Stomach (tissue), 19 donors: ENCODE measurements at places on chromosomes 1 and 21.
A peak's percentile ranks its signal among the peaks of the same experiment; 100 is the strongest.

DNA sequence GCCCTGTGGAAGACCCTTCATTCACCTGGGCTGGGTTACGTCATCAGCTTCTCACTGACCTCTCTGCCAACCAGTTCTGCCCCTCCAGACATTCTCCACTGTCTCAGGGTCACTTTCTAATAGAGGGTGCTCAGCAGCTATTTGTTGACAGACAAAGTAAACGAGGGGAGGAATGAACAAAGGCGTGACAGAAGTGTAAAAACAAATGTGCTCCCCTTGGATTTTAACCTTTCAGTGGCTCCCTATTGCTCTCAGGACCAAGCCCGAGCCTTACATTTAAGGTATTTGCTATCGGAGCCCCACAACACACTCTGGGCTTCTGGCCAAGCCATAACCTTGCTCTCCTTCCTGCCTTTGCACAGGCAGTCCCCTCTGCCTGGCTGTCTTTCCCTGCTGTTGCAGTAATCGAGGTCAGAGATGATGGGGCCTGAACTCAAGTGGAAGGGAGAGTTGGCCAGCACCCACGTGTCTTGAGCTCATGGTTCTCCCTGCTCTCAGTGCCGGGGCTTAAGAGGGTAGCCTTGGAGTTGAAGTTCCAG is 9.3 kb upstream of the MARCKSL1 start:
- DNase-seq = peak; percentile 83
- peaks cover 49% of the 10 kb centered on the region for H3K4me1 ChIP-seq
- no peaks in the 10 kb centered on the region for H3K36me3 ChIP-seq
- H3K27ac ChIP-seq = no peak overlapping the region
- H3K27me3 ChIP-seq = no peaks in the 10 kb centered on the region
- H3K4me3 ChIP-seq = no peak overlapping the region

GRCh38 chr1:170126696-170127095 is 19.1 kb upstream of the NTMT2 start:
- no peaks in the 10 kb centered on the region for H3K4me1 ChIP-seq
- DNase-seq = no peak
- no peak overlapping the region for H3K27ac ChIP-seq
- H3K36me3 ChIP-seq = no peaks in the 10 kb centered on the region
- H3K27me3 ChIP-seq = no peaks in the 10 kb centered on the region

DNA sequence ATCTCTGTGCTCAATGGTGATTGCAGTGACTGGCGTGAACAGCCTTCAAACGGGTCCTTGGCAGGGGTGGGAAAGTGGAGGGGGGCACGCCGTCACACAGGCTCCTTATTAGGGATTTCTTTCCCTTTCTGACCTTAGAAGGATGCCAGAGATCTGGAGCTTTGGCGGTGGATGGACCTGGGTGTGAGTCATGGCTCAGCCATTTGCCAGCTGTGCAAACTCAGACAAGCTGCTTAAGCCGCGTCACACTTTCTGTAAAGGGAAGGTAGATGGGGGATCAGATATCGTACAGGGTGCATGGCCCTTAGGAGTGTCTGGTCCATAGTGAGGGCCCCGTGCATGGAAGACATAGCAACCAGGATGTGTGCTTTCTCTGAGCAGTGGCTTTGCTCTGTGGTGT is 48.3 kb upstream of the C1orf174 start:
- DNase-seq = no peak
- H3K36me3 ChIP-seq = no peaks in the 10 kb centered on the region
- no peaks in the 10 kb centered on the region for H3K4me1 ChIP-seq
- no peak overlapping the region for H3K4me3 ChIP-seq
- no peak overlapping the region for H3K27ac ChIP-seq
- peaks cover 16% of the 10 kb centered on the region for H3K27me3 ChIP-seq

GRCh38 chr1:230281556-230281955 is 144.6 kb downstream of the PGBD5 start:
- no peak overlapping the region for H3K27ac ChIP-seq
- H3K4me3 ChIP-seq = no peak overlapping the region
- H3K36me3 ChIP-seq = peaks cover 22% of the 10 kb centered on the region
- H3K4me1 ChIP-seq = peaks cover 4% of the 10 kb centered on the region

- H3K27ac ChIP-seq = no peak overlapping the region
- H3K4me1 ChIP-seq = no peaks in the 10 kb centered on the region
- H3K36me3 ChIP-seq = no peaks in the 10 kb centered on the region
- no peak overlapping the region for H3K4me3 ChIP-seq
- no peaks in the 10 kb centered on the region for H3K27me3 ChIP-seq
Observed at GRCh38 chr1:41777695-41778094, 141.0 kb downstream of the HIVEP3 start.

DNA sequence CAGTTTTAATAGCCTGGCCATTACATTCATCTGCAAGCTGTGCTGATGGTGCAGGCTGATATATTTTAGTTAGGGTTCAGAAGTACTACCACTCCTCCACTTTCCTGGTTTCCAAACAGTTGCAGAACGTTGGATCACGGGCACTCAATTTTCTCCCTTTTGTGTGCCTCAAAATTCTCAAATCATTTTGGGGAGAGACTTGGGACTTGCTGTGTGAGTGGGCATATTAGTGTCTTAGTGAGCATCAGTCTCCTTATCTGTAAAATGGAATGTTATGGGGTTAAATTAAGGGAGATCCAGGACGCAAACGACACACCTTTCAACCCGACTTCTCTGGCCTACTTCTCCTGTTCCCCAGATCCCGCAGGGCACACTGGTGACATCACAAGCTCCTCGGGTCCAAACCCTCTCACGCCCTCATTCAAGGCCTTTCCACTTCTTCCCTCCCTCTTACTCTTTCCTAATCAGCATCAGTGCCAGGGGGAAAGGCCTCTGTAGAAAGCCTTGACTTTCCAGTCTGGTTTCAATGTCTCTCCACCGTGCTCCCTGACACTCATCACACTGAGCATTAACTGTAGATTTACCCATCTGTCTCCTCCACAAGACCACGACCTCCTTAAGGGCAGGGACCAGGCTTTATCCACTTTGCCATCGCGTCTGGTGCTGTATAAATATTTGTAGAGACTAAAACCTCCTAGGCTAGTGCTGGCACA is 1.2 kb downstream of the PIGP start:
- peak; percentile 37 for DNase-seq
- peak overlapping the region; percentile 96 for H3K27ac ChIP-seq
- H3K27me3 ChIP-seq = no peaks in the 10 kb centered on the region
- peak overlapping the region; percentile 94 for H3K4me3 ChIP-seq
- peaks cover 36% of the 10 kb centered on the region for H3K4me1 ChIP-seq
- H3K36me3 ChIP-seq = no peaks in the 10 kb centered on the region

- H3K27me3 ChIP-seq = no peaks in the 10 kb centered on the region
- H3K4me3 ChIP-seq = peak overlapping the region; percentile 66
- H3K36me3 ChIP-seq = peaks cover 37% of the 10 kb centered on the region
- DNase-seq = no peak
- H3K4me1 ChIP-seq = peaks cover 48% of the 10 kb centered on the region
Observed at GRCh38 chr1:109398343-109399225, 866 bp upstream of the SORT1 start.

GRCh38 chr1:94069919-94070285 is 51.0 kb downstream of the ABCA4 start:
- H3K4me3 ChIP-seq = no peak overlapping the region
- H3K36me3 ChIP-seq = no peaks in the 10 kb centered on the region
- H3K4me1 ChIP-seq = peaks cover 39% of the 10 kb centered on the region
- no peaks in the 10 kb centered on the region for H3K27me3 ChIP-seq

GRCh38 chr21:25573409-25574206 is 33.7 kb downstream of the MRPL39 start:
- H3K4me3 ChIP-seq = no peak overlapping the region
- H3K27me3 ChIP-seq = no peaks in the 10 kb centered on the region
- DNase-seq = peak; percentile 38
- H3K4me1 ChIP-seq = no peaks in the 10 kb centered on the region
- no peak overlapping the region for H3K27ac ChIP-seq
- peaks cover 21% of the 10 kb centered on the region for H3K36me3 ChIP-seq

DNA sequence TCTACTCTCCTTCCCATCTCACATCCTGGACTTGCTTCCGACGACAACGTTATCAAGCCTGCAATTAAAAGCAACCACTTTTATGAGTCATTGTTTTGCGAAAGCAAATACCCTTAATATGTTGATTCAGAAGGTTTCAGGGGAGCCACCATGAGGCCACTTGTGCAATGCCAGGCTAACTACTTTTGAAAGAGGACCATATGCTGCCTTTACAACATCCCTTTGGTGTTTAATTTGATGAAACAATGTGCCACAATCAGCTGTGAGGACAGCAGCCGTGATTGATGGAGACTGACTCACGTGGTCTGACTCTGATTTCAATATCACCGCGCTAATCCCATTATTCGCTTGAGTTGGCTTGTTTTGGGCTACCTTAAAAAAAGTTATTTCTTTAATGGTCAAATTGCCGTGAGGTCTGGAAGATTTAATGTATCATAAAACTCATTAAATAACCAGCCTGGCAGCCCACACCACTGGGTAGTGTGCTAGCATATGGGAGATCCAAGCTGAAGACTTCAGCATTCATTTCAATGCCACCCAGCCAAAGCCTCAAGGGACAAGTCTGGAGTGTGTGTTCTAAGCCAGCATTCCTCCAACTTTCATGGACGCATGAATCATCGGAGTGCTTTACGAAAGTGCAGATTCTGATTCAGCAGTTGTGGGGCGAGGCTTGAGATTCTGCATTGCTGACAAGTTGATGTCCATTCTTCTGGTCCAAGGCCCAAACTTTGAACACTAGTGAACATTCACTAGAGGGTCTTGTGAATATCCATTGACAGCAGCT is 73.3 kb upstream of the PAXBP1 start:
- no peaks in the 10 kb centered on the region for H3K27me3 ChIP-seq
- H3K4me3 ChIP-seq = no peak overlapping the region
- H3K4me1 ChIP-seq = no peaks in the 10 kb centered on the region
- peak; percentile 11 for DNase-seq
- H3K36me3 ChIP-seq = no peaks in the 10 kb centered on the region

DNA sequence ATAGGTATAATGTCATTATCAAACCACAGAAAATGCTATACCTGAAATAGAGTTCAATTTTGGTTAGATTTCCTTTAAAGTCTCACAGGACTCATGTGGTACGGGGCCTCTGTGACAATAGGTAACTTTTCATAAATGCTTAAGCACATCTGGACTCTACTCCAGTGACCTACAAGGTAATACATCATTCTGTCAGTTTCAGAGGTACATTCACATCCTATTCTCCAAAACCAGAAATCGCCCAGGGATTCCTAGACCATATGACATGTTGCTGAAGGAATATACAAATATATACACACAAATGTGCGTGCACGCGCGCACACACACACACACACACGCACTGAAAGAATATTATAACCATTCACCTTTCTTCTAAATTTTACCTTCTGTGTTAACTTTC is 311.8 kb downstream of the SMYD3 start:
- H3K27me3 ChIP-seq = no peaks in the 10 kb centered on the region
- no peak overlapping the region for H3K27ac ChIP-seq
- H3K36me3 ChIP-seq = no peaks in the 10 kb centered on the region
- H3K4me3 ChIP-seq = no peak overlapping the region
- no peaks in the 10 kb centered on the region for H3K4me1 ChIP-seq

DNA sequence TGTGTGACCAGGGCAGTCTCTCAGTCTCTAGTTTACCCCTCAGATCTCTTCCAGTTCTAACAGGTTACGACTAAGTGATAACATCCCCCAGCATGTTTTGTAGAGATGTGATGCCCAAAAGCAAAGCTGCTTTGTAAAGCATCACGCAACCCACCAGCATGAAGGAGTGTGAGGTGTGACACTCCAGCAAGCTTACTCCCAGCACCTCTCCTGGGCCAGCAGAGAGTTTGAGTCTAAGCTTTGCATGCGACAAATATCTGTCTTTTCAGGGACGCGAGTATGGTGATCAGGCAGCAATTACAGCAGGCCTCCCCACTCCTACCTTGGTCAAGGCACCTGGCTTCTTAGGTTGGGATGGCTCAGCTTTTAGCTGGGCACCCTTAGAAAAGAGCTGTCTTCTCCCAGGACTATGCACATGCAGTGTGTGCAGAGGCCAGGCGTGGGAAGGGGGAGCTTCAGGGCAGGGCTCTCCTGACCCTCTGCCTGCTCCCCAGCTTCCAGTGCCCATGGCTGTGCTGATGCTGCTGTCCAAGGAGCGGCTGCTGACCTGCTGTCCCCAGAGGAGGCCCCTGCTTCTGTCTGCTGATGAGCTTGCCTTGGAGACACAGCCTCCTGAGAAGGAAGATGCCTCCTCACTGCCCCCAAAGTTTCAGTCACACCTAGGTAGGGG is 48.2 kb downstream of the ELK4 start:
- H3K4me3 ChIP-seq = no peak overlapping the region
- H3K4me1 ChIP-seq = peaks cover 14% of the 10 kb centered on the region
- H3K27me3 ChIP-seq = peaks cover 20% of the 10 kb centered on the region
- peak overlapping the region; percentile 67 for H3K27ac ChIP-seq
- no peak for DNase-seq

DNA sequence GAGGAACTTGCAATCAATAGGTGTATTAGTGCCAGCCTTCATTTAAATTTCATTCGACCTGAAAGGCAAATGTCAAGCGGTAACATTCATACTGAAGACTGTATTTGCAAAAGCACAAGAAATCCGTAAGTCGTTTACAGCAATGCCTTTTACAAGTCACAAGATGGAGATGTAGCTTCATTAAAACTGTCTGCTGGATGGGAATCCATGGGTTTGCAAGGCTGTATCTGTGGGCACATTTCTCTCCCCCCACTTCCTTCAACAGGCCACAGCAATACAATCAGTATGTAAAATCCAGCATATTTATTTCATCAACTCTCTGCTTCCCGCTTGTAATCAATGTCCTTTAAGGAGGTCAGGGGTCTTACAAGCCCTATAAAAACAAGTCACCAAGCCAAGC is 147.1 kb downstream of the SLC45A1 start:
- H3K4me3 ChIP-seq = no peak overlapping the region
- H3K27me3 ChIP-seq = no peaks in the 10 kb centered on the region
- H3K27ac ChIP-seq = peak overlapping the region; percentile 82
- peak; percentile 64 for DNase-seq
- peaks cover 9% of the 10 kb centered on the region for H3K36me3 ChIP-seq

GRCh38 chr1:248855580-248855979 is 3.3 kb downstream of the ZNF692 start:
- H3K36me3 ChIP-seq = peaks cover 42% of the 10 kb centered on the region
- H3K4me3 ChIP-seq = no peak overlapping the region
- H3K27me3 ChIP-seq = no peaks in the 10 kb centered on the region
- no peak overlapping the region for H3K27ac ChIP-seq
- peaks cover 30% of the 10 kb centered on the region for H3K4me1 ChIP-seq

GRCh38 chr1:1346501-1346890 is 2.7 kb downstream of the DVL1 start:
- H3K4me3 ChIP-seq = peak overlapping the region; percentile 74
- DNase-seq = no peak
- peaks cover 1% of the 10 kb centered on the region for H3K27me3 ChIP-seq
- H3K36me3 ChIP-seq = peaks cover 9% of the 10 kb centered on the region

GRCh38 chr1:156627313-156627880 is 8.2 kb downstream of the HAPLN2 start:
- no peak overlapping the region for H3K27ac ChIP-seq
- no peak overlapping the region for H3K4me3 ChIP-seq
- peak; percentile 43 for DNase-seq
- H3K4me1 ChIP-seq = peaks cover 27% of the 10 kb centered on the region

GRCh38 chr1:37808369-37809319 is 636 bp upstream of the YRDC start:
- peak overlapping the region; percentile 86 for H3K4me3 ChIP-seq
- H3K4me1 ChIP-seq = peaks cover 22% of the 10 kb centered on the region
- H3K27ac ChIP-seq = peak overlapping the region; percentile 99
- H3K36me3 ChIP-seq = peaks cover 35% of the 10 kb centered on the region
- peak; percentile 78 for DNase-seq
- H3K27me3 ChIP-seq = no peaks in the 10 kb centered on the region
